ENCODE measurements at places on chromosomes 12 and 14. TPM values are rescaled to one million over a fixed set of nuclear protein-coding genes. Genes with fewer than 3 reads are reported as not detected.

The ADAM20 gene
- 0.36 TPM for total RNA-seq

The CRIP2 gene
- 2.7 TPM for total RNA-seq

The C3AR1 gene
- total RNA-seq: 0.94 TPM

The P2RX7 gene
- total RNA-seq: 12.2 TPM

The CD163L1 gene
- not detected for total RNA-seq

The SCN8A gene
- 0.64 TPM for total RNA-seq

The TRHDE gene
- total RNA-seq: not detected

The STXBP6 gene
- total RNA-seq: not detected

The CLEC14A gene
- total RNA-seq: not detected

DNA sequence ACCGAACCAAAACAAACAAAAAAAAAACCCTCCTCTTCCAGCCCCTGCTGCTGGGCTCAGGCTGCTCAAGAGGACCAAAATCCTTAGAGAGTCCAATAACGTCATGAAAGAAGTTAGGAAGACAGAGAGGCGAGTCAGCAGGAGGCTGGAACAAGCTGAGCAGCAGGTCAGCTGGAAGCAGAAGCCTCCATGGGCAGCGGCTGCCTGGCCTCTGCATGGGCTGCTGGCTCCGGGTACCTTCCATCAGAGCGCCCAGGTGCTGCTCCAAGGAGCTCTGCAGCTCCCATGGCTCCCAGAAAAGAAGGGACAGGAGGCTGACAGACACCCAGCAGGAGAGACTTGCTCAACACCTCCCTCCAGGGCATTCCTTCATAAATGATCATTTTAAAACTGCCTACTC is 3.2 kb upstream of the KRT2 start:
- DNase-seq: no peak

DNA sequence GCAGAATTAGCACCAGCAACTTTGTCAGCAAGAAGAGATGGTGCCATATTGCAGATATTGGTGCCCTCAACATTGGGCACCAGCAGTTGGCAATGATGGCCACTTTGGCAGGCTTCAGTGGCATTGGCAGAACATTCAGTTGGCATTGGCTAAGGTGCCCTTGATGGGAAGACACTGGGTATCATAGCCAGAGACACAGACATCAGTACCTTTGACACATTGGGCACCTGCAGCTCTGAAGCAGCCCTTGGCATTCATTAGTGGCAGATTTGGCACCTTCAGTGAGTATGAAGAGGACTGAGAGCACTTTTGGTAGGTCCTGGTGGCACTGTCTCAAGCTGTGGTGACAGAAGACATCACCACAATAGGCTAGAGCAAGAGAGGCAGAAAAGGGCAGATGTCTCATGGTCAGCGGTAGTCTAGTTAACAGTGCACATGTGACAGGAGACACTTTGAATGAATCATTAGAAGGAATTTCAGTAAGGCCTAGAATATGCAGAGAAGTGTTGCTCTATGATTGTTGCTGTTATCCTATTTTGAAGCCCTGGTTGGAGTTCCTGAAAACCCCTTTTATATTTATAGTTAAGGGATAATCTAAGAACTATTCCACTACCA is 422.2 kb downstream of the APAF1 start:
- no peak for DNase-seq

GRCh38 chr14:94288610-94289465 is 4.2 kb downstream of the SERPINA10 start:
- no peak for DNase-seq

DNA sequence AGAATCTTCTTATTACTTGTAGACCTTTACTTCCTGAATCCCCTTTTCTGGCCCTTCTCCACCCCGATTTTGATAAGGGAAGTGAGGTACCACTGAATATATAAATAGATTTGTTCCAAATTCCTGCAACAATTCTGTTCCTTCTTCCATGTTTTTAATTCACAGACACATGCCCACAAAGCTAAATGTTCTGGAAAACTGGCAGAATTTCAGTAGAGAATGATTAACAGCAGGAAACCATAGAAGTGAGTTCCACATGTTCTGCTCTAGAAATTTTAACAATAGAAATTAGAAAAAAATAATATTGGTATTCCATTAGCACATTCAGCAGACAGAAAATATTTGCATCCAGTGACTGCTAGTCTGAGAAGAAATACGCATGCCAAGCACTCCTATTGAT is 139.6 kb downstream of the SLC2A13 start:
- DNase-seq: no peak

- DNase-seq: no peak
Measured at GRCh38 chr14:35725930-35726329, 83.2 kb downstream of the RALGAPA1 start.

GRCh38 chr14:94640721-94641631 is 28.8 kb downstream of the SERPINA3 start:
- DNase-seq: no peak

DNA sequence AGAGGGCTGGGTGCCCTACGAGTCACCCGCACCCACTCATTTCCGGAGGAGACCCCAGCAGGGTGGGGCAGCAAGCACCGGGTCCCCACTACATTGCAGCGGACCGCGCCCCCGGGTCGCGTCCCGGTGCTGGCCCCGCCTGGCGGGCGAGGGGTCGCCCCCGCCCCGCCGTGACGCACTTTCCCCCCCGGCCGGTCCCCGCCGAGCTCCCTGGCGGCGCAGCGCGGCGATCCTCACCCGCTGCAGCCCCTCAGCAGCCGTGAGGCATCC is 106.1 kb downstream of the PRICKLE1 start:
- DNase-seq: peak; percentile 18

GRCh38 chr12:46439793-46440511 is 67.4 kb upstream of the SLC38A2 start:
- DNase-seq: no peak

DNA sequence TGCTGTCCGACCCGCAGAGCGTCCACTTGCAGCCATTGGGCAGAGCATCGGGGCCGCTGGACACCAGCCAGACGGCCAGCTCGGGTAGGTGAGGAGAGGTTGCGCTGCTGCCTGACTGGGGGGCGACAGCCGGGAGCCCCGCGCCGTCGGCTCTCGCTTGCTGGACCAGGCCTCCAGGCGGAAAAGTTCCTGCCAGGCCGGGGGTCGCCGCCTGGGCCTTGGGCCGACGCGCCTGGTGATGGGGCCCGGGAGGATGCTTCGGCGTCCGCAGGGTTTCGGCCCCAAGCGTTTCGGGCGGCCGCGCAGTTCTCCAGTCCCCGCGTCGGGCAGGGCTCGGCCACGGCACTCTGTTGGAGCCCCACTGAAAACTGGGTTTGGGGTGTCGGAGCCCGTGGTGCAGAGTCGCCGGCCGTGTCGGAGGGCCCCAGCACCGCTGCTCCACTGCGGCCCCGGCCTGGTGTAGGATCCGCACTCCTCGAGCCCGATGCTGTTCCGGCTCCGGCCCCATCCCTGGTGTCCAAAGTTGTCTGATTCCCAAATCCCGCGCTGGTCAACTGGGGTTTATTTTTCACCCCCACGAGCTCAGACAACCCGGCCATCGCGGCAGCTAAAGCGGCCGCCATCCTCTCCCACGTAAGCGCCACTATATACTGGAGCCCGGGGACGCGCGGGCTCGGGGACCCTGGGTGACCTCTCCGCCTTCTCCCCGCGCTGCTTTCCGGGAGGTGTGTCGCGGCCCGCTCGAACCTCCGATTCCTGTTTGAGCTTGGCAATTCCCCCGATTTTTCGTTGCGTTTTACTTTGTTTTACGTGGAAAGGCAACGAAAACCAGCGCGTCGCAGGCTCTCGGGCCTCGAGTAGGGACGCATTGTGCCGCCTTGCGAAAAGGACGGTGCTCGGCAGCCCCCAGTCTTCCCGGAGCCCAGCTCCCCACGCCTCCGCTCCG is 872 bp downstream of the VSX2 start:
- no peak for DNase-seq

- DNase-seq: no peak
Measured at GRCh38 chr12:79689061-79689476, 1.7 kb downstream of the PAWR start.

GRCh38 chr12:89346741-89347324 is 5.5 kb downstream of the DUSP6 start:
- no peak for DNase-seq

DNA sequence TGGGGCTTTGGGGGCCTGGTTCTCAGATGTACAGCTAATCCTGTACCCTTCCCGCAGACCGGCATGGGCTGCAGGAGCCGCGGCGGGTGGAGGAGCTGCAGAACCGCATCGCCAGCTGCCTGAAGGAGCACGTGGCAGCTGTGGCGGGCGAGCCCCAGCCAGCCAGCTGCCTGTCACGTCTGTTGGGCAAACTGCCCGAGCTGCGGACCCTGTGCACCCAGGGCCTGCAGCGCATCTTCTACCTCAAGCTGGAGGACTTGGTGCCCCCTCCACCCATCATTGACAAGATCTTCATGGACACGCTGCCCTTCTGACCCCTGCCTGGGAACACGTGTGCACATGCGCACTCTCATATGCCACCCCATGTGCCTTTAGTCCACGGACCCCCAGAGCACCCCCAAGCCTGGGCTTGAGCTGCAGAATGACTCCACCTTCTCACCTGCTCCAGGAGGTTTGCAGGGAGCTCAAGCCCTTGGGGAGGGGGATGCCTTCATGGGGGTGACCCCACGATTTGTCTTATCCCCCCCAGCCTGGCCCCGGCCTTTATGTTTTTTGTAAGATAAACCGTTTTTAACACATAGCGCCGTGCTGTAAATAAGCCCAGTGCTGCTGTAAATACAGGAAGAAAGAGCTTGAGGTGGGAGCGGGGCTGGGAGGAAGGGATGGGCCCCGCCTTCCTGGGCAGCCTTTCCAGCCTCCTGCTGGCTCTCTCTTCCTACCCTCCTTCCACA is 7.6 kb downstream of the NR4A1 start:
- no peak for DNase-seq

- DNase-seq: no peak
Measured at GRCh38 chr14:80304125-80304766, 92.9 kb upstream of the DIO2 start.

- DNase-seq: no peak
Measured at GRCh38 chr14:57495416-57495815, 1.8 kb upstream of the CCDC198 start.

- no peak for DNase-seq
Measured at GRCh38 chr14:37230551-37231194, 32.9 kb downstream of the MIPOL1 start.

DNA sequence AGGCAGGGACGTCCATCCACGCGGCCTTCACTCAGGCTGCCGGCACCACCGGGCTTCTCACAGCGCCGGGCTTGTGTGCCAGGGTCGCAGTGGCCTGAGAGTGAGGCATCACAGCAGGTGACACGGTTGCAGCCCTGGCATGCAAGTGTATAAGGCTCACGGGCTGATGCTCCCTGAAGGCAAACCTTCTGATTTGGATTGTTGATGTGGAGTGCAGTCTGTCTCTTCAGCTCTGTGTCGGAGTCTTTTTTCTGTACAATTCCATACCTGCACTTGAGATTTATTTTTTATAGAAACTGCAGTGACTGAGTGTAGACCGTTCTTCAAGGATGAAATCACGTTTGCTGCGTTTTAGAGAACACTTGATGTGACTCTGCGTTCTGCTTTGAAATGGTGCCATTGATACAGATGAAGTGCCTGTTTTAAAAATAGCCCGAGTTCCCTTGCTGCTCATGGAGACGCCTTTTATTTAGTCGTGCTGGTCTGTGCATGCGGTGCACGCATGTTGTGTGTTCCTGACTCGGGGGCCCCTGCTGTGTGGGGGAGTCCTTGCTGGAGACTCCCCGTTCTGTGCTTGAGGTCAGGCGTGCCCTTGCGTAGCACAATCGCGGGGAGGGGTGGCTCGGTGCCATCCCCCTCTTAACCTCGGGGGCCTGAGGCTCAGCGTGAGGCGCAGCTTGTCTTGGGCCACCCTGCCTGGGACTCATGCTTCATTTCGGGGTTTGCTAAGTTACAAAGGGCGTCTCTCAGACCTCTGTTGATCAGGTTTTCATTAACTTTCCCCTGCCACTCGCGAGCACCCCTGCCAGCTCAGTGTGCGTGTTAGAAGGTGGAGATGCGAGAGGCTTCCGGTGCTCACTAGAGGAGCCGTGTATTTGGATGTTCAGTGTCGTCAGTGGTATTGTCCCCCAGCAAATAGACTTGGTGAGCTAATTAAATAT is 21.6 kb upstream of the AMN start:
- DNase-seq: no peak

GRCh38 chr14:54606631-54607133 is 39.8 kb downstream of the SAMD4A start:
- no peak for DNase-seq

DNA sequence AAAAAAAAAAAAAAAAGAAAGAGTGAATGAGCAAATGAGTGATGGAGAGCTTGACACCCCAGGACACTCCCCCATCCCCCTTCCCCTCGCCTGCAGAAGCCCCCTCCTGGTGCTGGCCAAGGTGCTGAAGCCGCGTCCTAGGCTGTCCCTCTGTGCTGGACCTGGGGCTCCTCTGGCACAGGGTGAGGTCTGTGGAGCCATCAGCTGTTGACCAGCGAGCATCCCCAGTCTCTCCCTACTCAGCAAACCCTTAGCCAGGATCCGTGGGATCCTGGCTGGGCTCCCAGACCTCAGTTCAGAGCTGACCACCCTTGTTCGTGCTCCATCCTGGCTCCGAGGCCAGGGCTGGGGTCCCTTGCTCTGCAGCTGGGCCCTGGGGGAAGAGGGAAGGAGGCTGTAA is 5.4 kb upstream of the KIF26A start:
- DNase-seq: no peak

- DNase-seq: no peak
Measured at GRCh38 chr14:32513571-32514009, 184.5 kb downstream of the AKAP6 start.

- no peak for DNase-seq
Measured at GRCh38 chr14:22478670-22479069, 110.4 kb downstream of the DAD1 start.

GRCh38 chr14:79783041-79783440 is 428.3 kb downstream of the DIO2 start:
- DNase-seq: no peak

- no peak for DNase-seq
Measured at GRCh38 chr14:20116748-20117147, 6.2 kb downstream of the OR4K17 start.

GRCh38 chr14:54106661-54107377 is 150.2 kb upstream of the BMP4 start:
- DNase-seq: no peak

DNA sequence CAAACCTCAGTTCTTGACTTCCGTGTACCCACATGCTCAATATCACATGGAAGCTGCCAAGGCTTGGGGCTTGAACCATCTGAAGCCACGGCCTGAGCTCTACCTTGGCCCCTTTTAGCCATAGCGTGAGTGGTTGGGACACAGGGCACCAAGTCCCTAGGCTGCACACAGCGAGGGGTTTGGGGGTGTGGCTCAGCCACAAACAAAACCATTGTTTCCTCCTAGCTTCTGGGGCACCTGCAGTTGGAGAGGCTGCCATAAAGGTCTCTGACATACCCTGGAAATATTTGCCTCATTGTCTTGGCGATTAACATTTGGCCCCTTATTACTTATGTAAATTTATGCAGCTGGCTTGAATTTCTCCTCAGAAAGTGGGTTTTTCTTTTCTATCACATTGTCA is 628.6 kb downstream of the NRXN3 start:
- no peak for DNase-seq

GRCh38 chr12:10716704-10717315 is 6.3 kb downstream of the YBX3 start:
- no peak for DNase-seq

- peak; percentile 75 for DNase-seq
Measured at GRCh38 chr12:1583421-1584078, 10.8 kb downstream of the FBXL14 start.

Data from activated CD4-positive, alpha-beta memory T cell treated with anti-CD3 and anti-CD28 coated beads for 36 hours (primary cell).